Naive thymus-derived CD8-positive, alpha-beta T cell (primary cell): ENCODE measurements at places on chromosomes 4 and X. TPM values are rescaled to one million over a fixed set of nuclear protein-coding genes. Genes with fewer than 3 reads are reported as not detected.

DNA sequence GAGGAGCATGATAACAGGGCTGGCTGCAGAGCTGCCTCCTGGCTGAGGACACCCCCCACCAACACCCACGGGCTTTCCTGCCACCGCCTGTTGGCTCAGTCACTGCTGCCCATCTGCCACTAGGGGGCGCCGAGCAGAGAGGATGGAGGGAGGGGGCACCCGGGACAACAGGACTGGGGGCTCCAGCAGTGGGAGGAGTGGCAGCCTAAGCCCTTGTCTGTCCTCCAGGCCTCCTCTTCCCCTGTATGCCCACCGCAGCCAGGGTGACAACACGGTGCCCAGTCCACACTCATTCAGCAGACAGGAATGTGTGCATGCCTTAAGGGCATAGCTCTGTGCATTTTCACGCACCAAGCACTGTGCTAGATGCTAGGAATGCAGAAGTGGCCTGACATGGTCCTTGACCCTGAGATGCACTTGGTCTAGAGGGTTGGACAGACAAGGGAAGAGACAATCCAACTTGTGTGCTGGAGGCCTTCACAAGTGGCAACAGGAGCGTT, 149.9 kb downstream of the AMMECR1 start:
- H3K27me3 ChIP-seq = no peaks in the 10 kb centered on the region
- peak; percentile 10 for DNase-seq
- H3K27ac ChIP-seq = no peak overlapping the region
- no peak overlapping the region for H3K4me3 ChIP-seq
- peaks cover 6% of the 10 kb centered on the region for H3K4me1 ChIP-seq

- peak overlapping the region; percentile 79 for H3K27ac ChIP-seq
- peaks cover 8% of the 10 kb centered on the region for H3K36me3 ChIP-seq
- no peaks in the 10 kb centered on the region for H3K27me3 ChIP-seq
- peak; percentile 19 for DNase-seq
- peaks cover 62% of the 10 kb centered on the region for H3K4me1 ChIP-seq
Observed at GRCh38 chrX:56343664-56344063, 111.5 kb downstream of the KLF8 start.

- peak overlapping the region; percentile 79 for H3K27ac ChIP-seq
- DNase-seq = no peak
- H3K27me3 ChIP-seq = no peaks in the 10 kb centered on the region
- peaks cover 5% of the 10 kb centered on the region for H3K4me1 ChIP-seq
Observed at GRCh38 chrX:71599965-71600364, 18.3 kb downstream of the CXCR3 start.

DNA sequence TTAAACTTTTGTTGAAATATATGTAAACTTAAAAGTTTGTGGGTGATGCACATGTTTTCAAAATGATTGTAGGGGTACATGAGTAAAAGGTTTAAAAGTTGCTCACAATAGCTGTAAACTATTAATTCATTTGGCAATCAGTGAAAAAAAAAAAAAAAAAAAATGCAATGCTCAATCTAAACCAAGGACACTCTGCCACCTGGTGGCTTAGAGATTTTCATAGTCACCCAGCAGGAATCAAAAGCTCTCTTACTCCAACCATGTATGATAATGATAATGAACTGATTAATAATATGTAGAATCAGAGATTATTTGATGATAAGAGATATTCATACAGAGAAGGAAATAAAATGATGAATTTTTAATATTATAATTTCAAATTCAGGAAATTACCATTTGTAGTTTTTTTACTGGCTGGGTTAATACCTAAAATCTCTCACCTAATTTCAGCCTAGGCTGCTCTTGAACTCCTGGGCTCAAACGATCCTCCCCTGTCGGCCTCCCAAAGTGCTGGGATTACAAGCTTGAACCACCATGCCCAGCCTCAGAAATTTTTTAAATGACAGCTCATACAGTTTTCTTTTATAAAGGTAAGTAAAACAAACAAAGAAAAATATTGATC, 46.9 kb upstream of the SLC25A4 start:
- H3K27ac ChIP-seq = no peak overlapping the region
- no peaks in the 10 kb centered on the region for H3K36me3 ChIP-seq
- H3K27me3 ChIP-seq = peaks cover 13% of the 10 kb centered on the region

SMIM10L2A gene
- polyA plus RNA-seq = 0.46 TPM

GRCh38 chr4:123364906-123365305, 31.7 kb upstream of the SPRY1 start:
- no peaks in the 10 kb centered on the region for H3K36me3 ChIP-seq
- no peak for DNase-seq
- no peaks in the 10 kb centered on the region for H3K27me3 ChIP-seq
- H3K4me1 ChIP-seq = no peaks in the 10 kb centered on the region
- H3K27ac ChIP-seq = no peak overlapping the region

DNA sequence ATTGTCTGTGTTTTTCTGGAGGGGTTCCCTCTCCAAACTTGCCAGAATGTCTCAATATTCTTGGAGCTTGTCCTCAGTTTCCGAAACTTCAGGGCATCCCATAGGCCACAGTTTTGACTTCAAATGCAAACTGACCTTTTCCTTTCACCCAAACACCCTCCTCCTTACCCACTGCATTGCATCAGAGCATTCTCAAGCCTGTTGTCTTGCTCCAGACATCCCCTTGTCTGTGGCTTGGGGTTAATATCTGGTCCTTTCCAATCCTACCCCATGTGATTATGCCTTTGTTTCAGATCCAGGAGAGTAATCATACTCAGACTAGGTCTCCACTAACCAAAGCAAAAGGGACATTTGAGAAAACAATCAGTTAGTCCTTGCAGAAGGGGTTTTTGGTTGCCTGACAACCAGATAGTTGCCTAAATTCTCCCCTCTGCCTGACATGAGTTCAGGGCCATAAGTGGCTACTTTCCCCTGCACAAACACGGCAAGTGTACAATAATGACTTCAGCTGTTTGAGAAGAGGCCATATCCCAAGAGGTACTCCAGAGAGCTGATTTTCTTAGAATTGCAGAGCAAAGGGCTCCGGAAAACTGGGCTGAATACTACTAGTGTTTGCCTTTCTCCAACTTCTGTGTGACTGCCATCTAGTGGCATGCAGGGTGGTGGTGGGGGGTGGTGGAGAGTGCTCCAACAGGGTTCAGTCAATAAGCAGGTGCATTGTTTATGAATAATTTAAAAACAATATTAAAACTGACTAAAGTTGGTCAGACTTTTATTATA, 130.2 kb downstream of the CHRDL1 start:
- H3K4me3 ChIP-seq = no peak overlapping the region
- no peak overlapping the region for H3K27ac ChIP-seq
- H3K36me3 ChIP-seq = no peaks in the 10 kb centered on the region
- DNase-seq = no peak

RASSF6 gene
- not detected for polyA plus RNA-seq

PAK3 gene
- polyA plus RNA-seq = not detected

ANXA10 gene
- polyA plus RNA-seq = not detected

ASB9 gene
- 2.7 TPM for polyA plus RNA-seq

GRCh38 chr4:168221301-168221700, 97.3 kb downstream of the DDX60 start:
- H3K36me3 ChIP-seq = peaks cover 52% of the 10 kb centered on the region
- no peaks in the 10 kb centered on the region for H3K27me3 ChIP-seq

DNA sequence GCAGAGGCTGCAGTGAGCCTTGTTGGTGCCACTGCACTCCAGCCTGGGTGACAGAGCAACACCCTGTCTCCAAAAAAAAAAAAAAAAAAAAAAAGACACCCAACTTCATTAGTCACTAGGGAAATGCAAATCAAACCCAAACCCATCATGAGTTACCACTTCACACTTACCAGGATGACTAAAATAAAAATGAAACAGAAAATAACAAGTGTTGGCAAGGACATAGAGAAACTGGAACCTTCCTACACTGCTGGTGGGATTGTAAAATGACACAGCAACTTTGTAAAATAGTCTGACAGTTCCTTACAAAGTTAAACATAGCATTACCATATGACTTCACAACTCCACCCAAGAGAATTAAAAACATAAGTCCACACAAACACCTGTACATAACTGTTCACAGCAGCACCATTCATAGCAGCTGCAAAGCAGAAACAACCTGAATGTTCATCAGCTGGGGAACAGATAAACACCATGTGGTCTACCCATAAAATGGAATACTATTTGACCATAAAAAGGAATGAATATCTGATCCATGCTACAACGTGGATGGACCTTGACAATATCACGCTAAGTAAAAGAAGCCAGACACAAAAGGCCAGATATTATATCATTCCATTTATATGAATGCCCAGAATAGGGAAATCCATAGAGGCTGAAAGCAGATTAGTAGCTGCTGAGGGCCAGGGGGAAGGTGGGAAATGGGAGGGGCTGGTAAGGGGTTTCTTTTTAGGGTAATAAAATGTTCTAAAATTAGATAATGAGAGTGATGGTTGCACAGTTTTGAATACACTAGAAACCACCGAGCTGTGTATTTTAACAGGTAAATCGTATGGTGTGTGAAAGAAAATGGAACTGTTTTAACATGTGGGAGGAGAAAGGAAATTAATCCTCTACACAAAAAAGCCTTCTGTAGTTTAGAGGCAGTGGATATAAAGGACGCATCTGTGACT, 18.3 kb downstream of the CD99L2 start:
- no peaks in the 10 kb centered on the region for H3K27me3 ChIP-seq
- H3K4me3 ChIP-seq = peak overlapping the region; percentile 60
- peaks cover 34% of the 10 kb centered on the region for H3K4me1 ChIP-seq
- no peak overlapping the region for H3K27ac ChIP-seq

DNA sequence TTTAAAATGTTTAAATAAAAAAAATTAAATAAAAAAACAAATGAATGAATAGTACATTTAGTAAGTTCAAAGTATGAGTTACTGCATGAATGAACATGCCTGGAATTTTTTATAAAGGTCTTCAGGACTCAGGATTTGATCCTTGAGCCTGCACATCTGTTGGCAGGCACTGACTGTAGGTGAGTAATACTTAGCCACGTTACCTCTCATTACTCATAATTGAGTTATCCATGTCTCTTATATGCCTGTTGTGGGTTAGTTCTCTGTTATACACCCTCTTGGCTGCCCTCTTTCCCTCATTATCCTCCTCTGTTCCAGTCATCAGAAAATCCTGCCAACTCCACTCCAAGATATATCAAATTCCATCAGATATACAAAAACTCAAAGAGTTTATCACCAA, 276.0 kb downstream of the FBXW7 start:
- H3K4me3 ChIP-seq = no peak overlapping the region
- H3K4me1 ChIP-seq = no peaks in the 10 kb centered on the region
- no peak for DNase-seq
- H3K27me3 ChIP-seq = no peaks in the 10 kb centered on the region

DNA sequence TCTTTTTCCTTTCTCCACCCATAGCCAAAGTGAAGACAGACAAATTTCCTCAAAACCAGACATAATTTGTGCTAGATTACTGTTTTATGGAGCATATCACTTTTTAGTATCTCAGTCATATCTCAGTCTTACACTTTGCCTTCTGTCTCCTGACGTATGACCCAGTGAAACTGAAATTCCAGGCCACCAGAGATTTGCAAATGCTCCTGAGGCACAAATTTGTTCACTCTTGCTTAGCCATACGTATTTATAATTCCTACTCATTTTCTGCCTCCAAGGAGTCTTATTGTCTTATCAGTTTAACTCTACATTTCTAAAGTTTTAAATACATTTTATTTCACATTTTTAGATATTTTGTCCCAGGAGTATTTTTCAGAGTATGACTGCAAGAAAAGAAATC, 10.0 kb downstream of the TMEM156 start:
- no peak overlapping the region for H3K4me3 ChIP-seq
- H3K27ac ChIP-seq = no peak overlapping the region
- no peaks in the 10 kb centered on the region for H3K27me3 ChIP-seq
- H3K4me1 ChIP-seq = no peaks in the 10 kb centered on the region

DNA sequence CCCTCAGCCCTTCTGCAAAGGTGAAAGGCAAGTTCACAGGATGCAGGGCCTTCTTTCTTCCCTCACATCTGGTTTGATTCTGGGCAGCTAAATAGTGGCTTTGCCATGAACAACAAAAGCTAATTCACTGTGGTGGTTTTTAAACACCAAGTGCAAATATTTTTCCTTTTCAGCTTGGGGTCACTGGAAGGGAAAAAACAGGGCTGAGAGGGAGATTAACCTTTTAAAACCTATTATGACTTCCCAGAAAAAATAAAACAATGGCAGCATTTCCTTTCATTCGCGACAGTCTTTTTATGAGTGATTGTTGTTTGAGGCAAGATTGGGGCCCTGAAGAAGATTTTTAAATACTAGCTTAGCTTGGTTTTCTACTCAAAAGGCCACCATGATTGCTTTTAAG, 103.7 kb upstream of the SCML1 start:
- H3K27me3 ChIP-seq = no peaks in the 10 kb centered on the region
- H3K4me1 ChIP-seq = peaks cover 6% of the 10 kb centered on the region
- H3K27ac ChIP-seq = no peak overlapping the region
- H3K4me3 ChIP-seq = no peak overlapping the region
- no peak for DNase-seq

DNA sequence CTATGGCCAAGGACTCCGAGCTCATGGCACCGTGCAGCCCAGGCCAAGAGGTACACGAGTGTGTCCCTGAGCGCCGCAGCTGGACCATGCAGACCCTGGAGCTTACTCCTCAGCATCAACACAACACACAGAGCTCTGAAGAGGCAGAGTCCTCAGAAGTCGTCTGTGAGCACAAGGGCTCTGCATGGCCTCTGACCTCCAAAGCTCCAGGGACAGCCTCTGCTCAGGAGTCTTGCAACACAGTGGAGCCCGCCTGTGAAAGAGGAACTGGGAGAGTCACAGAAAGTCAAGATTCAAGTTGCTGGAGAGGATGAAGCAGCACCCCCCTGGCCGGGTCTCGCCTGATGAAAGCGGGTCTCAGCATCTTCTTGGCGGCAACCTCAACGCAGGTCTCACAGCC, 2.9 kb downstream of the LRPAP1 start:
- DNase-seq = no peak
- H3K4me1 ChIP-seq = peaks cover 65% of the 10 kb centered on the region
- peak overlapping the region; percentile 93 for H3K4me3 ChIP-seq
- H3K27me3 ChIP-seq = no peaks in the 10 kb centered on the region
- H3K27ac ChIP-seq = no peak overlapping the region

DNA sequence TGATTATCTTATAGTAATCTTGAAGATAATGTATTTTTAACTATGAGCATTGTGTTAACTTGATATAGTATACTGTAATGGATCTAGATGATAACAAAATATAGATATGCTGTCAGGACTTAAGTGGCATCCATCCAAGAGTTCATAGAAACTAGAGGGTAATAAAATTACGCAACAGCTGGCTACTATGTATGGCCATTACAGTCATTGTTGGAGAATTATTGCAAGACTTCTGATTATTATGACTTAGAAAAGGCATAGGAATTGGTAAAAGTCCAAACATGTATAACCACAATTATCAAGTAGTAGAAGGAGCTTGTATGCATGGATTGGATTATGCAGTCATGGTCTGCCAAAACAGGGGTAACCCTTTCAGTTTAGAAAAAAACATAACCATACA, 9.5 kb downstream of the OGT start:
- no peaks in the 10 kb centered on the region for H3K27me3 ChIP-seq
- peaks cover 14% of the 10 kb centered on the region for H3K36me3 ChIP-seq
- H3K4me1 ChIP-seq = peaks cover 78% of the 10 kb centered on the region
- no peak for DNase-seq
- H3K27ac ChIP-seq = peak overlapping the region; percentile 5

SPINK2 gene
- 155 TPM for polyA plus RNA-seq
